ENCODE measurements at places on chromosomes 12 and 14.

DNA sequence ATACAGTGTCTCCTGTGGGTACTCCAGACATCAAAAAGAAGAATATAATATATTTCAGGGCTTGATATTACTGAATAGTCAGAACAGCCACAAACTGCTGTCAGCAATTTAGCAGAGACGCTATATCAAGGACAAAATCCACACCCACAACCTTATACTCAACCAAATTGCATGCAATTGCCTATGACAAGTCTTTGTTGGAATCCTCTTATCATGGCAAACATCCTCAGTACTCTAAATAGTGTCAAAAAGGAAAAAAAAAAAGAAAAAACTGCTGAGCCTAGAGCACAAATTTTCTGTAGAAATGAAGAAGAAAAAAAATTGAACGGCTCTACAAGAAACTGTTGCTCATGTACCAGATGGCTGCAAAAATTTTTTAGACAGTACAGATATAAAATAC is 485.7 kb downstream of the TMTC2 start:
- no peak for DNase-seq

GRCh38 chr12:8609061-8609570 is 3.5 kb downstream of the AICDA start:
- no peak for DNase-seq

- no peak for DNase-seq
These were observed 9.9 kb downstream of the PMEL start for GRCh38 chr12:55955800-55956508.

GRCh38 chr14:68230202-68230949 is 410.8 kb downstream of the RAD51B start:
- no peak for DNase-seq

DNA sequence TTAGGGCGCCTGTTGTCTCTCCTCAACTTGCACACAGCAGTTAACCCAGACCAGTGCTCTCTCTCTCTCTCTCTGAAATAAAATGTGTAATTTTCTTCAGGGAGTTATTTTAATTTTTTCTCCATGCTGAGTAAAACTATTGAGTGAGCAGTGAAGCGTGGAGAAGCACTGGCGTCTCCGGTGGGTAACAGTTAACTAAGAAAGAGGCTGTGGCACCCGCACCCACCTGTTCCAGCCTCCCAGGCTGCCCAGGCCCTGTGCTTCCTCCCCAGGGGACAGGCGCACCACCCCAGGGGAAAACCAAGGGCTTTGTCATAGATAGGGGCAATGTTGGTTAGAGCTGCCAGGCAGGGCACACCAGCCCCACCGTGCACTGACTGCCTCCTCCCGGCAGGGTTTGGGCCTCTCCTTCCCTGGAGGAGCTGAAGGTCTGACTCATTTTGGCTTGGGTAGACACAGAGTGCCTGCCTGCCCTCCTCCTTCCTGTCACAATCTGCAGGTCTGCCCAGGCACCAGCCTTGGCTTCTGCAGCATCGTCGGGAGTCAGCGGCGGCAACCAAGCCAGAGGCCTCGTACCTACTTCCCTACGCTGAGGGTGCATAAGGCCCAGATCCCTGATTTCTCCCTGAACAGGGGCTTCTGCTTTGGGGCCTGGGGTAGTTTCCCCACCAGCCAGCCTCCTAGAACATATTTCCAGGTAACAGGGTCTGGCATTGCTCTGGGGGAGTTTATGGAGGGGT is 3.9 kb downstream of the HOXC5 start:
- DNase-seq, result no peak

GRCh38 chr14:76719666-76720065 is 41.6 kb upstream of the VASH1 start:
- no peak for DNase-seq
